ENCODE measurements at places on chromosomes 12 and 14. TPM values are rescaled to one million over a fixed set of nuclear protein-coding genes. Genes with fewer than 3 reads are reported as not detected.

SVOP gene
- not detected for total RNA-seq

RNASE1 gene
- total RNA-seq: 5.7 TPM

GRCh38 chr12:106305376-106305775 is 2.8 kb downstream of the TCP11L2 start:
- H3K4me3 ChIP-seq: no peak overlapping the region
- H3K27me3 ChIP-seq: peaks cover 7% of the 10 kb centered on the region
- H3K4me1 ChIP-seq: peaks cover 19% of the 10 kb centered on the region
- H3K36me3 ChIP-seq: no peaks in the 10 kb centered on the region
- no peak overlapping the region for H3K27ac ChIP-seq
- peak; percentile 11 for DNase-seq

SLC22A17 gene
- total RNA-seq: 80.8 TPM

DNA sequence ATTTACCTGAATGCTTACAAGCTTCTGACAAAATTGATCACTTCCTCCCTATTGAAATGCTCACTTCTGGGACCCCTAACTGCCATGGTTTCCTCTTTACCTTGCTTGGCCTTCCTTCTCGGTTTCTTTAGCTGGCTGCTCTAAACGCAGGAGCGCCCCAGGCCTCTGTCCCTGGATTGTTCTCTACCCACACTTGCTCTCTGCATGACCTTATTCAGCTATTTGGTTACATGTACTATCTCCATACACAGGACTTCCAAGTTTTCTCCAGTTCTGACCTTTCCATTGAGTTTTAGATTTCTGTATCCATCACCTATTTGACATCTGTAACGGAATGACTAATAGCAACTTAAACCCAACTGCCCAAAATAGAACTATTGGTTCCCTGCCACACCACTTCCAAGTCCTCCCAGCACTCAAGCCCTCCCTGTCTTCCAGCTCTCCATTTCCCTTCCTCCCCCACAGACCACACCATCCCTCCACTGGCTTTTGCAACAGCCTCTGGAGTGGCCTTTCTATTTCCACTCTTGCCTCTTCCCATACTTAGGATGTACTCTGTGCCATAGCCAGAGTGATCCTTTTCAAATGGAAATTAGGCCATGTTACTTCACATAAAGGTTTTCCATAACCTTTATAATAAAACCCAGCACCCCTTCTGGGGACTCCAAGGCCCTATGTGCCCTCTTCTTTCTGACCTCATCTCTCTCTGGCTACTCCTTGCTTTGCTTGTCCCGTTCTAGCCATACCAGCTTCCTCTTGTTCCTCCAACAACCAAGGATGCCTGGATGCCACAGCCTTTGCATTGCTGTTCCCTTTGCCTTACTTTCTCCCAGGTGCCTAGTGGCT is 202.2 kb downstream of the AEBP2 start:
- H3K4me1 ChIP-seq: peaks cover 15% of the 10 kb centered on the region
- DNase-seq: no peak
- H3K36me3 ChIP-seq: no peaks in the 10 kb centered on the region
- H3K27ac ChIP-seq: no peak overlapping the region
- no peaks in the 10 kb centered on the region for H3K27me3 ChIP-seq

CISTR gene
- not detected for total RNA-seq

- no peak overlapping the region for H3K4me3 ChIP-seq
- H3K27me3 ChIP-seq: no peaks in the 10 kb centered on the region
- peaks cover 10% of the 10 kb centered on the region for H3K4me1 ChIP-seq
Measured at GRCh38 chr12:90152897-90153624, 444.4 kb upstream of the ATP2B1 start.

Data from neural progenitor cell (in vitro differentiated cells).